ENCODE measurements at places on chromosomes 12 and 14. TPM values are rescaled to one million over a fixed set of nuclear protein-coding genes. Genes with fewer than 3 reads are reported as not detected.

Gene DTX1
- 27.7 TPM for total RNA-seq

DNA sequence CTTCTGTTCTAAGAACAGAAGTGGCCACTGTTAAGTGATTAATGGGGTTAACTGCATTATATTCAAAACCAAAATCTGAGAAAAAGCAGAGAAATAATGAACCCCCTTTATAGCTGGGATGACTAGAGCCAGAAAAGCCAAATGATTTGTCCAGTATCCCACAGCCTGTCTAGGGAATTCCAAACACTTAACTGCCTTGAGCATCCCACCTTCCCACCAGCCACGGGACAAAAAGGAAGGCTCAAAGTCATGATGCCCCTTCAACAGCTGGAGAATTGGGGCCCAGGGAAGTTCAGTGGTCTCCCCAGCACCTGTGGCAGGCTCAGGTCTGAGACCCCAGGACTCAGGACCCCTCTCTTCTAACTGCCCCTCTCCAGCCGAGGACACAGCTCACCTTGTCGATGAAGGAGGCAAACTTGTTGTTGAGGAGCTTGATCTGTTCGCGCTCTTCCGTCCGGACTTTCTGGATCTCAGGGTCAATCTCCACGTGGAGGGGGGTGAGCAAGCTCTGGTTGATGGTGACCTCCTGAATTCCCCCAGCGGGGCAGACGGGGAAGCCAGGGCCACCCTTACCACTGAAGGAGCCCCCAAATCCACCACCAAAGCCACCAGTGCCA is 605 bp downstream of the KRT4 start:
- H3K4me1 ChIP-seq, result peaks cover 3% of the 10 kb centered on the region
- H3K4me3 ChIP-seq, result no peak overlapping the region

GRCh38 chr14:101635749-101636560 is 74.7 kb downstream of the DIO3 start:
- H3K4me1 ChIP-seq, result peaks cover 10% of the 10 kb centered on the region
- no peak overlapping the region for H3K27ac ChIP-seq
- peaks cover 30% of the 10 kb centered on the region for H3K27me3 ChIP-seq
- H3K36me3 ChIP-seq, result peaks cover 5% of the 10 kb centered on the region
- no peak overlapping the region for H3K4me3 ChIP-seq

DNA sequence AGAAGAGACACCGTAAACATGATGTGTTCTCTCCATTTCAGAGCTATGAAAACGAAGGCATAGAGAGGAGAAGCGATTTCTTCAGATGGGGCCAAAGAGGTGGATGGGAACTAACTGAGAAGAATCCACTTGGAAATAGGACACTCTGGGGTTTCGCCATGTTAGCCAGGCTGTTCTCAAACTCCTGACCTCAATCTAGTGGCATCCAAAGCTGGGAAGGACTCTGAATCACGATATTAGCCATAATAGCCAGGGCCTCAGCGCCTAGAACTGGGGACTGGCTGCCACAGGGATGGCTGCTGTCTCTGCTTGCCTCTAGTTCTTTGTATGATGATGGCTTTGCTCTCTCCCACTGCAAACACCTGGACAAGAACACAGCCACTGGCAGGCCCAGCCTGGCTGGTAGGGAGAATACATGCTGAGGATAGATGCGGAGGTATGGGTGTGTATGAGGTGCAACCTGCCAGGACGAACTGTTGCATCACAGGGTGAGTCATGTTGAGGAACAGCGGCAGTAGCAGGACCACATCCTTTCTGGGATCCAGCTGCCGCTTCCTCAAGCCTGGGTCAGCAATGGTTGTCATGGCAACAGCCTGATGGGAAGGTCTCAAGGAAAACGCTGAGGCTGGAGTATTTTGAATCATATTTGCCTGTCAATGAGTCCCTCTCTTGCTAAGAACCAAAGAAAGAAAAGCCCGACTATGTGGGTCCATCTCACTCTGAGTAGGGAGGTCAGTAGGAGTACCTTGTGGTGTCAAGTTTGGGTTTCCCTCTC is 31.1 kb downstream of the CCDC177 start:
- no peaks in the 10 kb centered on the region for H3K36me3 ChIP-seq
- peaks cover 16% of the 10 kb centered on the region for H3K4me1 ChIP-seq
- H3K4me3 ChIP-seq, result no peak overlapping the region
- no peak overlapping the region for H3K27ac ChIP-seq

- no peak overlapping the region for H3K4me3 ChIP-seq
- H3K27me3 ChIP-seq, result peaks cover 23% of the 10 kb centered on the region
- DNase-seq, result no peak
- H3K36me3 ChIP-seq, result no peaks in the 10 kb centered on the region
These were observed 10.5 kb downstream of the GPR137C start for GRCh38 chr14:52563120-52563519.

- H3K4me1 ChIP-seq, result no peaks in the 10 kb centered on the region
- no peaks in the 10 kb centered on the region for H3K36me3 ChIP-seq
- no peak overlapping the region for H3K4me3 ChIP-seq
- no peak overlapping the region for H3K27ac ChIP-seq
These were observed 87.7 kb upstream of the PLEKHG7 start for GRCh38 chr12:92615086-92615485.

Gene ALX1
- not detected for total RNA-seq

GRCh38 chr12:111753144-111753881 is 13.4 kb upstream of the ALDH2 start:
- H3K4me1 ChIP-seq, result peaks cover 2% of the 10 kb centered on the region
- no peaks in the 10 kb centered on the region for H3K27me3 ChIP-seq
- H3K36me3 ChIP-seq, result no peaks in the 10 kb centered on the region
- no peak for DNase-seq

DNA sequence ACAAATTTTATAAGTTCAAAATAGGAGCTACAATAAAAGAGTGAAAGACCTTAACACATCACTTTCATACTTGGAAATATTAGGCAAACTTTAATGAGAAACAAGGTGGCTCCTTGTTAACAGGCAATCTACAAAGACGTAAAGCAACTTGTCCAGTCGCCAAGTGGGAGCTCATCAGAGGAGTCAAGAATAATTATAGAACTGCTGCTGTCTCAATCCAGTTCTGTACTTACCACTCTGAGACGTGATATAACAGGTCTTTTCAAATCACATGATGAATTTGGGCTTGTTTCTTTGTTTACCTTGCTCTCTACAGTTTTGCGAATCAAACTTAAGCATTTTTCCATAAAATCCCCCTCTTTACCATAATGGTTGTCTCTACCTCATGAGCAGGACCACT is 3.6 kb downstream of the YBX3 start:
- H3K4me3 ChIP-seq, result no peak overlapping the region
- DNase-seq, result no peak
- H3K27me3 ChIP-seq, result peaks cover 66% of the 10 kb centered on the region
- H3K36me3 ChIP-seq, result peaks cover 5% of the 10 kb centered on the region

GRCh38 chr14:20792556-20792955 is 10.1 kb downstream of the RNASE1 start:
- H3K36me3 ChIP-seq, result no peaks in the 10 kb centered on the region
- H3K27me3 ChIP-seq, result no peaks in the 10 kb centered on the region
- DNase-seq, result no peak
- H3K4me3 ChIP-seq, result no peak overlapping the region
- H3K4me1 ChIP-seq, result no peaks in the 10 kb centered on the region

Gene TSPAN19
- not detected for total RNA-seq

Gene CCDC91
- 65.3 TPM for total RNA-seq

Gene NYNRIN
- total RNA-seq, result 0.22 TPM

- peaks cover 7% of the 10 kb centered on the region for H3K36me3 ChIP-seq
- H3K27me3 ChIP-seq, result no peaks in the 10 kb centered on the region
- H3K4me1 ChIP-seq, result peaks cover 39% of the 10 kb centered on the region
- no peak overlapping the region for H3K4me3 ChIP-seq
- no peak for DNase-seq
These were observed 8.3 kb downstream of the YLPM1 start for GRCh38 chr14:74771399-74771798.

Gene NFE2
- total RNA-seq, result 2.5 TPM

GRCh38 chr12:2856051-2856450 is 788 bp downstream of the TEX52 start:
- H3K27ac ChIP-seq, result no peak overlapping the region
- H3K4me1 ChIP-seq, result peaks cover 2% of the 10 kb centered on the region
- no peaks in the 10 kb centered on the region for H3K27me3 ChIP-seq
- no peak for DNase-seq
- H3K36me3 ChIP-seq, result no peaks in the 10 kb centered on the region

DNA sequence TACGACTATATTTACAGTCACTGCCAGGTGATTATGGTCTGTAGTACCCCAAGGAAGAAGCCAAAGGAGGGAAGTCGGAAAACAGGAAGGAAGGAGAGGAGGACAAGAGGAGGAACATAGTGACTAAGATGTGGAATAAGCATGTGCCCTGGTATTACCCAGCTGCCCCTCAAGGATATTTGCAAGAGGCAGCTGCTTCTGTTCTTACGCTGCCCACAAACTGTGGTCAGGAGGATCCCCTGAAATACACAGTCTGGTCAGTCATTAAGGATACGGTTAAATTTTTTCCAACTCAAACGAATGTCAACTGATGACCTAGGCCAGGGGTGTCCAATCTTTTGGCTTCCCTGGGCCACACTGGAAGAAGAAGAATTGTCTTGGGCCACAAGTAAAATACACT is 126.5 kb downstream of the CMAS start:
- peaks cover 8% of the 10 kb centered on the region for H3K4me1 ChIP-seq
- no peak overlapping the region for H3K27ac ChIP-seq
- no peak overlapping the region for H3K4me3 ChIP-seq
- no peaks in the 10 kb centered on the region for H3K36me3 ChIP-seq
- DNase-seq, result no peak
- H3K27me3 ChIP-seq, result peaks cover 9% of the 10 kb centered on the region

GRCh38 chr12:94228488-94228907 is 80.1 kb downstream of the PLXNC1 start:
- DNase-seq, result no peak
- peaks cover 12% of the 10 kb centered on the region for H3K36me3 ChIP-seq
- H3K27ac ChIP-seq, result no peak overlapping the region
- no peaks in the 10 kb centered on the region for H3K27me3 ChIP-seq

DNA sequence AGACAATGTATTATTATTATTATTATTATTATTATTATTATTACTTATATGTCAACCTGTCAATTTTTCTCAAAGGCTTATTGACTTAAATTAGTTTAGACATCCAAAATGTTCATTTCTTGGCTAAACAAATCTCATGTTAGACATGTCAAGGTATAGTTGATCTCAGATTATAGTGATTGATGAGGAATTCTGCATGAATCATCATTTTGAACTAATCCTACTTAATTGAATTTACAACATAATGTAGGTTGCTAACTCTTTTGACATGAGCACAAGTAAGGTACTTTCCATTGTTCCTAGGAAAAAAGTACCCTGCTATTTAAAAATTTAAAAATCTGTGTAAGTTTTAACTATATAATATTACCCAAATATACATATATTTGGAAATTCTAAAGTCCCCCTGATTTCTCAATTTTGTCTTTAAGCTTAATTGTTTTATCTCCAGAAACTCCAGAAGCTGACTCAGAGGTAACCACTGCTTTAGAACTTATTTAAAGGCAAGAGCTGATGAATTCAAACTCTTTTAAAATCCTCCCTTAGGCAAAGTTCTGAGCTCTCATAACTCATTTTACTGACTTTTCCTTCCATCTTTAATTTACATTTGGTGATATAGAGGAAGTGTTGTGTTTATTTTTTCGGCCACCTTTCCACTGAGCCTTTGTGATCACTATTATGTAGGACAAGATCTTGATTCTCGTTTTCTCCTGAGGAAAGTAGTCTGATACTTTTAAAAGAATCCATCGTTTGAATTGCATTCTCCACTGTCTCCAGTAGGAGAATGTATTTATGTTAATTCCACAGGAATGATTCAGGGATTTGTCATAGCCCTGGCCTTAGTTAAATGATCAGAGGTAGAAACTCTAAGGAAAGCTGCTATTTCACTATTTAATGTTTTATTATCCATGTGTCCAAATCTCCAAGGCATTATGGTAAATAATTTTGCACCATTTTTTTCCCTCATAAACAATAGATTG is 1304.5 kb downstream of the AACS start:
- no peak for DNase-seq
- H3K27ac ChIP-seq, result no peak overlapping the region
- no peak overlapping the region for H3K4me3 ChIP-seq
- H3K4me1 ChIP-seq, result no peaks in the 10 kb centered on the region
- no peaks in the 10 kb centered on the region for H3K36me3 ChIP-seq
- peaks cover 5% of the 10 kb centered on the region for H3K27me3 ChIP-seq

GRCh38 chr12:39413836-39414771 is 28.8 kb downstream of the KIF21A start:
- peaks cover 7% of the 10 kb centered on the region for H3K4me1 ChIP-seq
- no peaks in the 10 kb centered on the region for H3K27me3 ChIP-seq
- H3K4me3 ChIP-seq, result no peak overlapping the region
- no peaks in the 10 kb centered on the region for H3K36me3 ChIP-seq
- no peak for DNase-seq

DNA sequence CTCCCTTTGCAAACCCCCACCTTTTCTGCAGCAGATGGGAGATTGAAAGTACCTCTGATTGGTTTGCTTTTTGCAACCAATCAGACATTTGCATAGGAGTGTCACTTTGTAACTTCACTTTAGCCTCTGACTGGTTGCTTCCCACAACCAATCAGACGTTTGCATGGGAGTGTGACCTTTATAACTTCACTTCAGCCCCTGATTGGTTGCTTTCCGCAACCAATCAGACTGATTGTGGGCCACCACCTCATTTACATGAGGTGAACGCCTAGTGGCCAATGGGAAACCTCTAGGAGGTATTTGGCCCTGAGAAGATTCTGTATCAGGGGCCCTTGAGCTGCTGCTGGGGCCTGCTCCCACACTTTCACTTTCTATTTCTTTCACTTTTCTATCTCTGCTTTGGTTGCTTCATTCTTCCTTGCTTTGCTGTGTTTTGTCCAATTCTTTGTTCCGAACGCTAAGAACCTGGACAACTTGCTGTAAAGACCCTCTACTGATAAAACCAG is 106.0 kb upstream of the PRICKLE1 start:
- H3K27ac ChIP-seq, result no peak overlapping the region
- H3K36me3 ChIP-seq, result no peaks in the 10 kb centered on the region
- no peaks in the 10 kb centered on the region for H3K27me3 ChIP-seq
- DNase-seq, result no peak
- no peak overlapping the region for H3K4me3 ChIP-seq
- H3K4me1 ChIP-seq, result peaks cover 2% of the 10 kb centered on the region

Gene RPGRIP1
- total RNA-seq, result 0.94 TPM

- DNase-seq, result no peak
- H3K4me3 ChIP-seq, result peak within 1 kb of the TSS; percentile 46
- no peak within 1 kb of the TSS for H3K27ac ChIP-seq
- no peaks in the 10 kb centered on the region for H3K36me3 ChIP-seq
These were observed at the start of gene CLEC7A for GRCh38 chr12:10130042-10130441. Gene CLEC7A (minus strand): TSS chr12:10130199. CDS start chr12:10130082, 117 bp downstream.
